Large intestine (tissue), 12 donors: ENCODE measurements at places on chromosomes 5 and 9. TPM values are rescaled to one million over a fixed set of nuclear protein-coding genes. Genes with fewer than 3 reads are reported as not detected.
A peak's percentile ranks its signal among the peaks of the same experiment; 100 is the strongest.

GRCh38 chr5:112687306-112687705 lies 50.4 kb upstream of the APC start:
- no peak overlapping the region for H3K27ac ChIP-seq
- H3K36me3 ChIP-seq = no peaks in the 10 kb centered on the region

- no peak for DNase-seq
- no peak overlapping the region for H3K4me3 ChIP-seq
- no peaks in the 10 kb centered on the region for H3K4me1 ChIP-seq
- H3K27me3 ChIP-seq = no peaks in the 10 kb centered on the region
Observed at GRCh38 chr5:117077142-117077541, 502.5 kb upstream of the SEMA6A start.

GRCh38 chr5:117082977-117083376 lies 508.4 kb upstream of the SEMA6A start:
- H3K27me3 ChIP-seq = no peaks in the 10 kb centered on the region
- H3K27ac ChIP-seq = no peak overlapping the region
- no peaks in the 10 kb centered on the region for H3K4me1 ChIP-seq

GRCh38 chr5:158499892-158500418 lies 599.8 kb downstream of the EBF1 start:
- H3K27me3 ChIP-seq = no peaks in the 10 kb centered on the region
- H3K27ac ChIP-seq = no peak overlapping the region
- no peak for DNase-seq
- H3K4me3 ChIP-seq = no peak overlapping the region

The COX7C gene
- polyA plus RNA-seq = 923 TPM

The COL15A1 gene
- polyA plus RNA-seq = 19.7 TPM

DNA sequence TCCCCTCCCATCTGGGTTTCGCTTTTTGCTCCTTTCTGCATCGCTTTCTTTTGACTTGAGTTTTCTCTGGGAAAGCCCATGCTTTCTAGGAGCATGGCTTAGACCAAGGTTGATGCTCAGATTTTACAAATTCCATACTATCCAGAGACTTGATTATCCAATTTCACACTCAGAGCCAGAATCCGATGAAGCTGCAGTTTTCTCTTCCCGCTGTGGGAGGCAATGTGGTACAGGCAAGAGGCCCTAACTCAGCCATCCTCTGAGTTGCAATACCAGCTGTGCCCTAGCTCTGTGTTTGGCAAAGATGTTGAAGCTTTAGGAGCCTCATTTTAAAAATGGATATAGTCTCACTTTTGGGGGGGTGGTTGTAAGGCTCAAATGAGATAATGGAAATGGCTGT lies 85.1 kb downstream of the BRINP1 start:
- H3K4me3 ChIP-seq = no peak overlapping the region
- peaks cover 6% of the 10 kb centered on the region for H3K27me3 ChIP-seq
- no peak overlapping the region for H3K27ac ChIP-seq
- no peaks in the 10 kb centered on the region for H3K4me1 ChIP-seq
- no peaks in the 10 kb centered on the region for H3K36me3 ChIP-seq

GRCh38 chr9:78004478-78005229 lies 27.0 kb downstream of the GNAQ start:
- H3K36me3 ChIP-seq = no peaks in the 10 kb centered on the region
- DNase-seq = no peak
- no peak overlapping the region for H3K27ac ChIP-seq
- peaks cover 9% of the 10 kb centered on the region for H3K4me1 ChIP-seq

The HCN1 gene
- polyA plus RNA-seq = 0.18 TPM

The KCNMB1 gene
- 6.5 TPM for polyA plus RNA-seq

The ARL14EPL gene
- not detected for polyA plus RNA-seq

GRCh38 chr5:95697781-95698681 lies 15.2 kb upstream of the SPATA9 start:
- H3K27ac ChIP-seq = peak overlapping the region; percentile 1
- no peaks in the 10 kb centered on the region for H3K27me3 ChIP-seq
- H3K36me3 ChIP-seq = no peaks in the 10 kb centered on the region
- peaks cover 5% of the 10 kb centered on the region for H3K4me1 ChIP-seq
- no peak overlapping the region for H3K4me3 ChIP-seq

GRCh38 chr5:151464101-151464500 lies 16.7 kb downstream of the SLC36A1 start:
- peaks cover 56% of the 10 kb centered on the region for H3K36me3 ChIP-seq
- H3K27ac ChIP-seq = no peak overlapping the region
- peaks cover 9% of the 10 kb centered on the region for H3K4me1 ChIP-seq
- H3K27me3 ChIP-seq = no peaks in the 10 kb centered on the region

- H3K27me3 ChIP-seq = no peaks in the 10 kb centered on the region
- no peaks in the 10 kb centered on the region for H3K36me3 ChIP-seq
- DNase-seq = peak; percentile 37
- peaks cover 94% of the 10 kb centered on the region for H3K4me1 ChIP-seq
- H3K4me3 ChIP-seq = no peak overlapping the region
- H3K27ac ChIP-seq = peak overlapping the region; percentile 96
Observed at GRCh38 chr5:132473019-132473531, 17.5 kb downstream of the IRF1 start.

- no peaks in the 10 kb centered on the region for H3K27me3 ChIP-seq
- no peaks in the 10 kb centered on the region for H3K4me1 ChIP-seq
- H3K27ac ChIP-seq = no peak overlapping the region
- DNase-seq = no peak
Observed at GRCh38 chr5:93899026-93899600, 157.7 kb upstream of the POU5F2 start.

DNA sequence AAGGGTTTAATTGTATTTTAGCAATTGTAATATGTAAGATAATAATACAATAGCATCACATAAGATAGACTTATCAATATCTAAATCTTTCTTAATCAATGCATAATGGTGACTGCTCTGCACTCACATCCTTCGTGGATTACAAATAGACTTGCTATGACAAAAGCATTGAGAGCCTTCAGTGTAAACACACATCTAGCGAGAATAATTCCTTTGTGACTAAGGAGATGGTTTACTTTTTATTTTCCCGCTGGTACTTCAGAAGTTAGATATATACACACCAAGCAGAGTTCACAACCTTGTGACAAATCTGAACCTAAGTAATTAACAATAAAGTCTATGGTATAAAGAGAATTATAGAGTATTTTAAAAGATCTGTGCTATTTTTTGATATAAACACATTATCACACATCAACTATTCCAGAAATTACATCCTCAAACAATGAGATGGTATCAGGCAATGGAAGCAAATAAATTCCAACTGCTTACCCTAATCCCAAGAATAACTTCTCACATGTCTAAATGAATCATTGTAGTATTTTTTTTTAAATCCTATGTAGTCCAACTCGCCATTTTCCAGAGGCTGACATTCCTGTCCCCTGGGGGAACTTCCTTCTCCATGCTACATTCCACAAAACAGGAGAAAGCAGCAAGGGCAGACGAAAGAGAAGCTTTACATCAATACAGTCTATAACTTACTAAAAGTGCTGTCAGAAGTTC lies 51.2 kb downstream of the MAPKAP1 start:
- H3K27me3 ChIP-seq = no peaks in the 10 kb centered on the region
- H3K27ac ChIP-seq = no peak overlapping the region
- H3K4me3 ChIP-seq = no peak overlapping the region
- no peaks in the 10 kb centered on the region for H3K4me1 ChIP-seq
- DNase-seq = no peak

- no peak for DNase-seq
- H3K4me1 ChIP-seq = no peaks in the 10 kb centered on the region
- no peak overlapping the region for H3K4me3 ChIP-seq
- H3K27me3 ChIP-seq = no peaks in the 10 kb centered on the region
- no peak overlapping the region for H3K27ac ChIP-seq
- H3K36me3 ChIP-seq = no peaks in the 10 kb centered on the region
Observed at GRCh38 chr9:3007326-3007725, 163.4 kb upstream of the PUM3 start.

GRCh38 chr9:9002826-9003583 lies 1203.4 kb upstream of the DMAC1 start:
- H3K27ac ChIP-seq = no peak overlapping the region
- no peaks in the 10 kb centered on the region for H3K36me3 ChIP-seq
- no peaks in the 10 kb centered on the region for H3K4me1 ChIP-seq
- H3K27me3 ChIP-seq = no peaks in the 10 kb centered on the region
- H3K4me3 ChIP-seq = no peak overlapping the region

DNA sequence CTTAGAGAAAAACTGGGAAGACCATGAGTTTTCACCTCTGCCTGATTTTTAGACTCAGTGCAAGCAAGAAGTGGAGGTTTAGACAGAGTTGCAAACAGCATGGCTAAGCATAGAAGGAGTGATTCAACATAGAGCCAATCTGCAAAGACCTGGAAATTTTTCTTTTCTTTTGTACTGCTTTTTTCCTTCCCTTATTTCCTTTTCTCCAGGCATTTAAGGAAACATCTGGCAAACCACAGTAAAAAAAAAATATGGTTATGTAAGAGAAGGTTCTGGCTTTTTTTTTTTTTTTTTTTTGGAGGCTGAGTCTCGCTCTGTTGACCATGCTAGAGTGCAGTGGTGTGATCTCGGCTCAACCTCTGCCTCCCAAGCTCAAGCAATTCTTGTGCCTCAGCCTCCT lies 16.6 kb upstream of the DCAF12 start:
- H3K4me3 ChIP-seq = no peak overlapping the region
- H3K27ac ChIP-seq = no peak overlapping the region
- no peaks in the 10 kb centered on the region for H3K36me3 ChIP-seq
- DNase-seq = no peak

DNA sequence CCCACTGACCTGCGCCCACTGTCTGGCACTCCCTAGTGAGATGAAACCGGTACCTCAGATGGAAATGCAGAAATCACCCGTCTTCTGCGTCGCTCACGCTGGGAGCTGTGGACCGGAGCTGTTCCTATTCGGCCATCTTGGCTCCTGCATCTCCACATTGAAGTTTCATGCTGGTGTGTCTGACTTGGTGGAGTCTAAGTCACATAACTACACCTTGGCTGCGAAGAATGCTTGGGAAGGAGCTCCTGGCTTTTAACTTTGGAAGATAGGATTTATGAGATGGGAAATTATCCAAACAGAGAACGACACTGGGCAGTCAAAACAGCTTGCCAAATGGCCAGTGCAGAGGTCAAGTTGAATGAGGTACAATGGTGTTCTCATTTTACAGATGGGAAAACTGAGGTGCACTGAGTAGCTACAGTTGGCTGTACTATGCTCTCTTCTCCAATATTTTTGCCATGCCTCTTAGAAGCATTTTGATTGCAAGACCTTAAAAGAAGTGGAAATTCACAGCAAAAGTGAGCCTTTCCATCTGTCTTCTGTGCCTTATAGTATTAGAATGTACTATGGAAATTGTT lies 36.7 kb downstream of the CCDC192 start:
- H3K36me3 ChIP-seq = no peaks in the 10 kb centered on the region
- DNase-seq = no peak
- H3K27me3 ChIP-seq = peaks cover 2% of the 10 kb centered on the region
- H3K4me3 ChIP-seq = no peak overlapping the region
- H3K27ac ChIP-seq = no peak overlapping the region
- no peaks in the 10 kb centered on the region for H3K4me1 ChIP-seq

The DAPK1 gene
- 24.9 TPM for polyA plus RNA-seq

GRCh38 chr5:137078171-137078665 lies 420.9 kb downstream of the SPOCK1 start:
- no peak for DNase-seq
- H3K4me3 ChIP-seq = no peak overlapping the region

The SPATA6L gene
- 7.2 TPM for polyA plus RNA-seq

DNA sequence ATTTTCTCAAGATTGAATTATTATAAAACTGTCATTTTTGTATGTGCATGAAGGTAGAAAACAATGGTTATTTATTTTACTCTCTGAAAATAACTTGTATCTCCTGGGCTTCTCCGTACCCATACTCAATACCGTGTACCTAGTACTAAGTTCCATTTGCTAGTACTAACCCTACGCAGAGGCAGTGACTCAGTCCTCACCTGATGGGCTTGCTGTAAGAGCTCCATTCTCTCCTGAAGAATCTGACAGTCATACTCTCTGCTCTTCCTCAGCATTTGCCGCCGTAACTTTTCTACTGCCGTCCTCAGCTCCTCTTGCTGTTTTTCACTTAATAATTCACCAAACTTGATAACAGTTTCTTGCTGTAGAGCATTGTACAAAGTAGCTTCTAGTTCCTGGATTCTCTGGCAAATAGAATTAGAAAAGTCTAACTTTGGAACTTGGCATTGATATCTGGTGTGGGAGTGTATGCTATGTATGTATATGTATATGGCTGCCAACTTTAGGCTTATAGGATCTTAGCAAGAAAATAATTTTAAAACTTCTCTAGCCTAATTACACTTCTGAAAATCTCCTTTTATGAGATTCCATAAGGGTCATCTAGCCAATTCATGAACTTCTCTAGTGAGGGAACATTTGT lies 108.0 kb upstream of the DPYSL3 start:
- H3K4me3 ChIP-seq = no peak overlapping the region
- no peaks in the 10 kb centered on the region for H3K27me3 ChIP-seq
- H3K27ac ChIP-seq = no peak overlapping the region
- peak; percentile 22 for DNase-seq
- H3K36me3 ChIP-seq = no peaks in the 10 kb centered on the region

DNA sequence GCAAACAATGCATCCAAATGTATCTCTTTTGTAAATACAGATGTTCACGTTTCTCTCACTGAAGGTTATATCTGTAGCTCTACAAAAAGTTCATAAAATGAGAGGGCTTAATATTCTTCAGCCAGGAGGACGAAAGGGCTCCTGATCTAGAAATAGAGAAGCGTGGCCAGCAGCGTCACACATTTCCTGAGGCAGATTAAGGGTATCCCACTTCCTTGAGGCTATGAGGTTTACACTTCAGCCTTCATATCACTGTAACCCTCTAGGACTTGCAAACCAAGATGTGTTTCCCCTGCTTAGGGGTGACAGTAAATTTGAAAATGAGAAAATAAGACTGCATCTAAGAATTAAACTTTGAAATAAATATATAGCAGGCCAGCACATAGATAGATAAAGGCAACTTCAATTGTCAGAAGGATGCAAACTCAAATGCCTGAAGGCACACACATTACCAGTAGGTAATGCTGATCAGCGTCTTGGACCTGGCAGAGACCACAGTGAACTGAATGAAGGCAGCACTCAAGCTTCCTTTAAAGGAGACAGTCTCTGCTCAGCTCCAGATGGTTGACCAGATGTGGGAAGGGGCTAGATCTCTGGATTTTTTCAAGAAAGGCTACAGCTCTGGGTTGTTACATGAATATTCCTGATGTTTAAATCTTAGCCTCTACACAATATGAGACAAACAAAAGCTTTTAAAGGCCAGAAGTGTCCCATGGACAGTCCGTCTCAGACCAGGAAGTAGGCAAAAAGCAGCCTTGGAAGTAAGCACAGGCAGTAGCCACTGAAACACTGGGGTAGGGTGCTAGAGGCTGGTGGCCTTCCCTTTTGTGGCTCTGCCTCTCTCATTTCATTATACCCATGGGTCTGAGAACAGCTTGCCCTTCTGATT lies 197.7 kb downstream of the MCTP1 start:
- DNase-seq = no peak
- H3K36me3 ChIP-seq = no peaks in the 10 kb centered on the region
- no peaks in the 10 kb centered on the region for H3K4me1 ChIP-seq
- H3K27me3 ChIP-seq = no peaks in the 10 kb centered on the region
- H3K27ac ChIP-seq = no peak overlapping the region
- no peak overlapping the region for H3K4me3 ChIP-seq
